ENCODE measurements at places on chromosomes 12 and 14.

DNA sequence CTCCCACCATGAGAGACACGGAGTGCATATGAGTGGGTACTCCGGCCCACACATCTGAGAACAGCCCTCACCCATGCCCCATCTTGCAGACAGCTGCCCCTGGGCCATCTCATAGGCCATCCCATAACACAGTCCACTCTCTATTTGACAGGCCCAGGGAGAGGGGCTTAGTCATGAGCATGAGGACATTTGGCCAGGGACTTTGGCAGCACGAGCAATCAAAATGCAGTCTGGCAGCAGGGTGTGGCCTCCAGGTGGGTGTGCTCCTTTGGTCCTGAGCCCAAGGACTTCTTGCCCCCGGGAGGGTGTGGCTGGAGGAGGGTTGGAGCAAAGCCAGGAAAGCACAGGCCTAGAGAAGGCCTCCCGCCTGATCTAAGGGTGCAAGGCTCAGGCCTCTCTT, 25.6 kb downstream of the EMP1 start:
- no peak for DNase-seq

GRCh38 chr12:114992443-114992842, 308.5 kb upstream of the TBX3 start:
- DNase-seq: no peak

GRCh38 chr12:123645878-123646277, 12.2 kb downstream of the GTF2H3 start:
- DNase-seq: no peak

- peak; percentile 23 for DNase-seq
These were observed 53.4 kb downstream of the RCOR1 start for GRCh38 chr14:102645746-102646440.

GRCh38 chr14:74980731-74981461, 21.8 kb upstream of the EIF2B2 start:
- peak; percentile 19 for DNase-seq

- DNase-seq: no peak
These were observed 411.6 kb downstream of the BCAT1 start for GRCh38 chr12:24537083-24537860.

DNA sequence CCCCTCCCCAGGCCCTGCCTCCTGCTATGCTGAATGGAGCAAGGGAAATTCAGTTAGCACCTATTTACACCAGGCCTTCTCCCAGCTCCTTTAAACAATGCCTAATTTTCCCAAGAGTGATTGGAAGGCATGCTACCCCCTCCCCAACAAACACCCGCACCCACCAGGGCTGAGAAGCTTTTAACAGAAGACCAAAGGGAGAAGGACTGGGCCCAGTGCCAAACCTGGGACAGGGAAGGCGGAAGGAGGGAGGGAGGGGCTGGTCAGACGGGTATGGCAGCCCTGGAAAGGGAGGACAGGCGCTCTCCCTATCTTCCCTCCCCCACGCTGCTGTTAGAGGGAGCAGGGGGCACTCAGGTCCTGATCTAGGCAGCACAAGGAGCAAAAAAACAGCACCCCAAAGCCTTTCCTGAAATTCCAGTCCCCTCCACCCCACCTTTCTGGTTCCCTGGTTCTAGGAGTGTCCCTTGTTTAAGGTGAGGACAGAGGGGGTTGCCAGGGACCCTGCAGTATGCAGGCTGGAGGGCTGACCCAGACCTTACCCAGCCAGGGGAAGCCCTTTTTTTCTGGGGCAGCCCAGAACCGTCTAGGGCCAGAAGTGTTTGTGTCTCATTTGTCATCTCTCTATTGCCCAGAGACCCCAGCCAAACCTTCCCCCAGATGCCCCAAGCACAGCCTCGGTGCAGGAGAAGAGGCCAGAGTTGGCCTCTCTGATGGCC, 2.4 kb upstream of the KRT8 start:
- no peak for DNase-seq

DNA sequence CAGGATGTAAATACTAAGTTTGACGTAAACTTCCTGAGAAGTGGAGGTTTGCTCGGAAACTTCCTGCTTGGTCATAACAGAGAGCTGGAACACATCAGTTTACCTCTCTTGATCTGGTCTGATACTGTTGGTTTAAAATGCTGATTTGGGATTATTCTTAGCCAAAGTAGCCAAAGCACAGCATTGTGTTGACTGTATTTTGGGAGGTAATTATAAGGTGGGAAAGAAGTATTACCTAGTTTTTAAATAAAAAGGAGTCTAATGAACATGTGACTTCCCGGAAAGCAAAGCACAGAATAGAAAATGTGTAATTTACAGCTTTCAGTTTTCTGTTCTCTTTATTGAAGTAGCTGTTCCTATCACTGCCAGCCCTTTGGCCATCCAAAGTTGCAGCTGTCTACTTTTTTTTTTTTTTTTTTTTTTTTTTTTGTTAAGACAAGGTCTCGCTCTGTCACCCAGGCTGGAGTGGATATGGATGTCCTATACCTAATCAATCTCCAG, 52.2 kb upstream of the SRP54 start:
- DNase-seq: no peak

GRCh38 chr14:95318399-95319311, 1.1 kb downstream of the CLMN start:
- DNase-seq: no peak

DNA sequence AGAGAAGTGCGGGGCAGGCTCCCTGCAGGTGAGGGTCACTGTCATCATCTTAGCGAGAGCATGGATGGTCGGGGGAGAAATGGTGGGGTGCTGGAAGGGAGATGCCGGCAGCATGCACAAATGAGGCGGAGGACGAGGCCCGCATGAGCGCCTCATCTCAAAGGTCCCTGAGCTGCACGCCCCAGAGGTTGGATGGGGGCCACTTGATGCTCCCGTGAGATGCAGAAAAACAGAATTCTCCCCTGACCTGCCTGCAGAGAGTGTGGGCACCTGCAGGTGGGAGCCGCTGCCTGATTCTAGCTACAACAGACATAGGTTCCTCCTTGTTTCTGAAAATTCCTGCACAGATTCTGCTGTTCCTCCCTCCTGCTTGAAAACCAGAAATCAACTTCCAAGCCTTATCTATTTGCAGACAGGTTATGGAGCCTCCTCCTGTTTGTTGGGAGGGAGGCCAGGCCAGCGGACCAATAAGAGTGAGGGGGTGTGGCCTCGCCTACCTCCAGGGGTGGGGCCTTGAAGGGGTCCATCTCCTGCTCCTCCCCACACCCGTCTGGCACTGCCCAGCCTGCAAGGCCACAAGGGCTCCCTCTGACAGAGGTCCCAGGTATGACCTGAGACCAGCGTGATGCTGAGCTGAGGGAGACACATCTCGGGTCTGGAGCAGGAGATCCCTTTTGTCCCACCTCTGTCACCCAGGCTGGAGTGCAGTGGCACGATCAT, 67.2 kb downstream of the KDM2B start:
- no peak for DNase-seq

GRCh38 chr12:18224745-18225144, 36.6 kb upstream of the PIK3C2G start:
- DNase-seq: peak; percentile 5

- no peak for DNase-seq
These were observed 190.3 kb downstream of the KCNH5 start for GRCh38 chr14:62854951-62855350.

DNA sequence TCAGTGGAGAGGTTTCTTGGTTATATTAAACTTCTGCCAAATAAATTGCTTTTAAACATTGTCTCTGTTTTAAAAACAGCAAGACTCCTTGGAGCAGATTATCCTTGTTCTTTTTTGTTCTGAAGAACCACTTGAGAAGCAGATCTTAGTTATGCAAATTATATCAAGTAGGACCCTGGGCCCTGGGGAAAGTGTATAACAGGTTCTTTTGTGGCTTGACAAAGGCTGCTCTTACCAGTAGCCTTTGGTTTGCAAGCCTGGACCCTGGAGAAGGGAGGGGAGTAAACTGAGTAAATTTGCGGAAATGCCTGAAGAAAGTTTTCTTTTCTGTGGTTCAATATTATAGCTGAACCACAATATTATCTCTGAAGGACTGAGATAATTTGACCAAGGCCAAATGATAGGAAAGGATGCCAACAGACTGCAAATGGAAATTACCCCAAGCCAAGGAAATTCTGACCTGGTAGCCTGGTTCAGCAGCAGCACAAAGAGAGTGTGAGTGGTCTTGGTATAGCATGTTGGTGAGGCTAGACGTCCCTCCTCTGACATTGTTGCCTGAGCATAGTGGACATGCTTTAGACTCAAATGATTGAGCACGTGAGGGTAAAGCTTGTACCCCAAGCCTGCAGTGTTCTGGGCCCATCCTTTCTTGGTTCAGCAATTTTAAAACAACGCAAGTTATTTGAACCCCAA, 30.4 kb upstream of the SIX1 start:
- no peak for DNase-seq

GRCh38 chr14:58884442-58884841, 246.7 kb downstream of the DACT1 start:
- DNase-seq: no peak

- no peak for DNase-seq
These were observed 10.4 kb upstream of the OSBPL8 start for GRCh38 chr12:76569685-76570604.

DNA sequence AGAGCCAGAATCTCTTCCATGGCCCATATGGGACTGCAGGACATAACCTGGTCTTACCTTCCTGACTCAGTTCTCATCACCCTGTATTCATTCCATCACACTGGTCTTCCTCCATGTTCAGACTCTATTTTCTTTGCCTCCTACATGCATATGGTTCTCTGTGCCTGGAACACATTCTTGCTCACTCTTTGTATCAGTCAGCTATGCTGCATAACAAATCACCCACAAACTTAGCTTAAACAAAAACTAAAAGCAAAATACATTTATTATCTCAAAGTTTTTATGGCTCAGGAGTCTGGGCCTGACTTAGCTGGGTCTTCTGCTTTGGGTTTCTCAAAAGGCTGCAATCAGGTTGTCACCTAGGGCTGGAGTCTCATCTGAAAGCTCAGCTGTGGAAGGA, 712.6 kb upstream of the TBX3 start:
- no peak for DNase-seq

DNA sequence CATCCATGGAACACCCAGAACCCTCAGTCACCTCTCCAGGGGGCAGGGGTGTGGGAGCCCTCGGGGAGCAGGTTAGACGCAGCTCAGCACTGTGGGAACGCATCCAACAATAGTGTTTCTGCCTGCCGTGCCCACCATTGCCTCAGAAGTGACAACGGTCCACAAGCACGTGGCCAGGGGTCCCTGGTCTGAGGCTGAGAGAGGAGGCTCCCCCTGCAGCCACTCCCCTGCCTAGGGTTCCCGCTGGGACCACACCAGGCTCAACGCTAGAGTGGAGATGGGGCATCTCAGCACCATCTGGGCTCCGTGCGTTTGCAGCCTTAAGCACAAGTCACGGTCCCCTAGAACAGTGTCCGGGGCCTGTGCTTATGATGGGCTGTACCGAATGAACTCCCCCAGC, 62.7 kb downstream of the TESC start:
- DNase-seq: no peak

DNA sequence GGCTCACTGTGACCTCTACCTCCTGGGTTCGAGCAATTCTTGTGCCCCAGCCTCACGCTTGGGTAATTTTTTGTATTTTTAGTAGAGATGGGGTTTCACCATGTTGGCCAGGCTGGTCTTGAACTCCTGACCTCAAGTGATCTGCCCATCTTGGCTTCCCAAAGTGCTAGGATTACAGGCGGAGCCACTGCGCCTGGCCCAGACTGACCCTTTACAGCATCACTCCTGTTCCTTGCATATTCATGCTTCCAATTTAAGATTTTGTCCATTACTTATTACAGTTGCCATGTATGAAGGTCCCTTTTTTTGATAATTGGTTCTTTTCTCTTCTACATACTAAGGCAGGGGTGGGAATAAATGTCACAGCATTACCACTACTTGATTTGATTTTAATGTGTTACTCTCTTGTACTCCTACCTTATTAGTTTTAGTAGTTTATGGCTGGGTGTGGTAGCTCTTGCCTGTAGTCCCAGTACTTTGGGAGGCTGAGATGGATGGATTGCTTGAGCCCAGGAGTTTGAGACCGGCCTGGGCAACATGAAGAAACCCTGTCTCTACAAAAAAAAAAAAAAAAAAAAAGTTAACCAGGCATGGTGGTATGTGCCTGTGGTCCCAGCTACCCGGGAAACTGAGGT, 46.9 kb downstream of the ADIPOR2 start:
- DNase-seq: no peak

- DNase-seq: peak; percentile 97
These were observed 7.8 kb upstream of the TBPL2 start for GRCh38 chr14:55448141-55448614.

- DNase-seq: no peak
These were observed 506 bp upstream of the NABP2 start for GRCh38 chr12:56223571-56224101.

DNA sequence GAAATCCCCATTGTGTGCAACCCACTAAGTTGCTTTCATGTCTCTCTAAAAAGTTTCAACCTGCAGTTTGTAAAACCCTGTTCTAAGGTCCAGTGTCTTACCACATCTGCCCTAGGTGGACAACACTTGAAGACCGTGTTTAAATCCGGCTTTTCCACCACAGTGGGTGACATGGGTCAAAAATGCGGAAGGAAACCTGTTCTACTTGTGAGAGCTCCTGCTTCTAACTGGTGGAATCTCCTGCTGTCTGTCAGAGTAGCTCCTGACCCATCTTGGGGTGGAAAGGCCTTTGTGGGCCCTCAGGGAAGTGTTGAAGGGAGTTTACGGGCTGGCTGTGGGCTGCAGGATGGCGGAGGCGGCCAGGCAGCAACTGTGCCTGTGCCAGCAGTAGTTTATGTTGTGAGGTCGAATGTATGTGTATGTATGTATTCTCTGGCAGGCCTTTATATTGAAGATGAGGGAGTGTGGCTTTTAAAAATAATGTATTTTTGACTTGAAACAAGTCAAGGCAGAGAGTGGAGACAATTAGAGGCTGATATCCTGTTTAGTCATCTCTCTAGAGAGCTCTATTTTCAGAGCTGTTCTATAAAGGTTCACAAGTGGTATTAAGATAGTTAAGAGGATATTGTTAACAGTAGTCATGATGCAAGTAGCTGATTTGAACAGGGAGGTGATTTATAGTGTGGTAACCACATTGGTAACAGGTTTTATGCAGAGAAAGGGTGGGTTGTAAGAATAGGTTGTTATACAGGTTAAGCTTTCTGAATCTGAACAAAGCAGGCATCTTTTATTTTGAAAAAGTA, 67.0 kb downstream of the PRKCH start:
- DNase-seq: no peak

DNA sequence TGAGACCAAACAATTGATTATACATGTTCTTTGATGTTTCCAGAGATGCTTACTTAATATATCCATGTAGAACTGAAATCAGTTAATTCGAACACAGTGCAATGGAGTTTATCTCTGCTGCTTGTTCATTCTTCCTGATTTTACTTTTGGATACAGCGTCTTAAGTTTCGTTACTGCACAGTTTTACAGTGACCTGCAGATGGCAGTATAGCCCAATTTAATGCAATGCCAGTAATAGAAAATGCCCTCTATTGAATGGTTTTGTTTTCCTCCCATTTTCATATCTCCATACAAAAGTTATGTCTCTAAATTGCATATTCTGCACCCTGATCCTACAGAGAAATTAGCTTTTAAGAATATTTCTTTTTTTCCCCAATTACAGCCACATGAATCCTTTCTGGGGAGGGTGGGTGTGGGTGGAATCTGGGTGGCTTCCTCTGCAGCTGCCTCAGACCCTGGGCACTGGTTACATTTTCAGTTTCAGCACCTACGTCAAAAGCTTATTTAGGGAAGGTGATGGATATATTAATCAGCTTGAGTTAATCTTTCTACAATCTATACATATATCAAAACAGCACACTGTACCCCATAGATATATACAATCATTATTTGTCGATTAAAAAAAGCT, 101.1 kb upstream of the DCD start:
- peak; percentile 47 for DNase-seq

GRCh38 chr12:80045594-80045993, 53.7 kb upstream of the OTOGL start:
- peak; percentile 85 for DNase-seq

All from IMR-90 (cell line).